ENCODE measurements at places on chromosomes 11 and 22.

- DNase-seq = no peak
Observed at GRCh38 chr11:86809561-86809960, 9.2 kb downstream of the PRSS23 start.

- DNase-seq = peak; percentile 17
Observed at GRCh38 chr11:10021563-10021962, 272.5 kb downstream of the SBF2 start.

DNA sequence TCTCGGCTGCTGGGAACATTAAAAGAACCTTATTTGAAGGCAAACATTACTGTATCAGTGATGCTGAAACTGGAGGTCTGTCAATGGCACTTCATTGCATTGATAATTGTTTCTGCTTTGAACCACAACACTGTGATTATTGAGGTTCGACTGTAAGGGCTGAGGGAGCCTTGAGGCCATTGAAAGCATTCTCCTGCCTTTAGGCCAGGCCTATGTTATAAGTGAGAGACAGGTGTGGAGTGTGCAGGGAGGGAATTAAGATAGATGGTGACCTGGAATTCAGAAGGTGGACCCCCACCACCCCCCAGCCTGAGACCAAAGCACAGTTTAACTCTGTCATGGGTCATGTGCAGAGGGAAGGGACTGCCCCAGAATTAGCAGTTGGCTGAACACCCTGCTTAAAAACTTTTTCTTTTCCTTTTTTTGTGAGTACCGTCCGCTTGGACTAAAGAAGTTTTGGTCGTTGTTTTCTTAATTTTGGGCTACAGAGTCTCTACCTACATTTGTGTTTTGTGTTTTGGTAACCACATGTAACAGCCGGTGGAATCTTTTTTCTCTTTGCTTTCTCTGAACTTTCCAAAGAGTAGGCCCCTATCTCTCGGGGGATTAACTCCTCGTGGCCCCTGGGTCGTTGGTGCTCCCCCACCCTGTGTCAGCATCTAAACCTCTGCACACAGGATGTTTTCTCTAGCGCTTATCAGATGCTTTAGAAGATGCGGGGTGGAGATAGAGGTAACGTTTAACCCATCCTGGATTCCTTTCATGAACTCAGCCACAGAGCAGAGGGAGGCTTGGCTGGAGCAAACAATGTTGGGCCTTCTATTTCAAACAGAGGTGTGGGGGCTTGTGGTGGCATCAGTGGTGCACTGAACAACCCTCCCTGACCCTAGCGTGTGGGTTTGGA lies 43.7 kb downstream of the ZBTB16 start:
- no peak for DNase-seq

GRCh38 chr22:37999640-38000272 lies 15.4 kb upstream of the SOX10 start:
- no peak for DNase-seq

GRCh38 chr11:24859801-24860300 lies 363.0 kb downstream of the LUZP2 start:
- DNase-seq = no peak

GRCh38 chr22:50224071-50224470 lies 20.8 kb downstream of the TUBGCP6 start:
- no peak for DNase-seq
